ENCODE measurements at places on chromosomes 11 and 22. TPM values are rescaled to one million over a fixed set of nuclear protein-coding genes. Genes with fewer than 3 reads are reported as not detected.

Gene SYT13
- total RNA-seq: 0.15 TPM

DNA sequence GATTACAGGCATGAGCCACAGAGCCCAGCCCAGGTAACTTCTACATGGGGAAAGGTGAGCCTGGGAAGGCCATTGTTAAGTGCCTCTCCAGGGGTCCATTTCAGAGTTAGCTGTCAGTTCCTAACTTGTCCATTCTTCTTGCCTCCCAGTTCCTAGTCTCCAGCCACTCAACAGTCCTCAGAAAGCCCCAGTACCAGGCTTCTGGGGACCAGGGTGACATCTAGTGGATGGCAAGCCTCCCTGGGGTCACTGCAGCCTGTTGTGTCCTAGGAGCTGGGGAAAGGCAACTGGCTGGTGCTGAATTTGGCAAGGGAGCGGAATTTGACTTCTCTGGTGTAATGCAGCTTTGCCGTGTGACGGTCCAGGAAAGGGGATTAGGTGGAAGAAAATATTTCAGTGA, 2.1 kb downstream of the LGALS12 start:
- no peaks in the 10 kb centered on the region for H3K4me1 ChIP-seq
- no peaks in the 10 kb centered on the region for H3K27me3 ChIP-seq
- H3K27ac ChIP-seq: no peak overlapping the region
- H3K4me3 ChIP-seq: no peak overlapping the region

Gene SLCO2B1
- 19.0 TPM for total RNA-seq

Gene OR5P2
- total RNA-seq: not detected

DNA sequence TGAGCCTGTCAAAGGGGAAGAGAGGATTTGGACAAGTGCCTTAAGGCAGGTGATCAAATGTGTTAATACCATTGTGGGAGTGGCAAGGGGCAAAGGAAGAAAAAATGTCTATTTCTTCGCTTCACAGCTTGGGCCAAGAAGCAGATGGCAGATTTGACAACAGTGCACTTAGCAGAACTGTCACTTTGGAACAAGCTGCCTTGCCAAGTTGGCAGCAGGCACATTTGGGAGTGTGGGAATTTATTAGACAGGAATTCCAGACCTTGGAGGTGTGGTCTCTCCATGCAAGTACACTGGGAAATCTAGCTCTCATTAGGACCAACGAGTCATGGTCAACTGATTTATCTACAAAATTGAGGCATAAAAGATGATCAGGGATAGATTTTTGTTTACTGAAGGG, 265.1 kb downstream of the NELL1 start:
- DNase-seq: no peak
- H3K4me1 ChIP-seq: no peaks in the 10 kb centered on the region
- H3K27ac ChIP-seq: no peak overlapping the region
- no peak overlapping the region for H3K4me3 ChIP-seq

DNA sequence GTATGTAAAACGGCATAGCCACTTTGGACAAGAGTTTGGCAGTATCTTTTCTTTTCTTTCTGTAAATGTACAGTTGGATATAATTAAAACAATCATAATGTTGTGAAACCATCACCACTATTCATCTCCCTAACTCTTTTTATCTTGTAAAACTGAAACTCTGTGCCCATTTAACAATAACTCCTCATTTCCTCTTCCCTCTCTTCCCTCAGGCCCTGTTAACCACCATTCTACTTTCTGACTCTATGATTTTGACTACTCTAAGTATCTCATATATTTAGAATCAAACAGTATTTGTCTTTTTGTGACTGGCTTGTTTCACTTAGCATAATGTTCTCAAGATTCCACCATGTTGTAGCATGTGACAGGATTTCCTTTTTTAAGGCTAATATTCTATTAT, 10.2 kb downstream of the SCUBE2 start:
- no peaks in the 10 kb centered on the region for H3K36me3 ChIP-seq
- H3K4me3 ChIP-seq: no peak overlapping the region
- no peak overlapping the region for H3K27ac ChIP-seq
- no peaks in the 10 kb centered on the region for H3K27me3 ChIP-seq

DNA sequence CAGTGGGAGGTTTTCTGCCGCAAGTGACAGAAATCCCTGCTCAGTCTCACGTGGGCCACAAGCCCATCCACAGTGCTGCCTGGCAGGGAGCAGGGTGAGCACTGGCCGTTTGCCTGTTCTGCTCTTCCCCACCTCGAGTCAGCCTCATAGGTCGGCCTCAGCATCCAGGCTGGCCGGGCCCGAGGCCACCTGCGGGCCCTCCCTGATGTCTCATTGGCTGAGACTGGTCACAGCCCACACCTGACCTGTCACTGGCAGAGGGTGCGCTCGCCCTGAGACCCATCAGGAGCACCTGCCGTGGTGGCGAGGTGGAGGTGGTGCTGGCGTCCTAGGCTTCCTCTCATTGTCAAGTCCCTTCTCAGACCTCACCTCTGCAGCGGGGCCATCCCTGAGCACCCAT, 72.1 kb downstream of the ELFN2 start:
- no peaks in the 10 kb centered on the region for H3K36me3 ChIP-seq
- no peak overlapping the region for H3K4me3 ChIP-seq
- H3K27ac ChIP-seq: no peak overlapping the region
- H3K27me3 ChIP-seq: no peaks in the 10 kb centered on the region

GRCh38 chr11:44004452-44005062, 43.2 kb upstream of the ACCSL start:
- H3K27me3 ChIP-seq: no peaks in the 10 kb centered on the region
- H3K4me3 ChIP-seq: no peak overlapping the region
- no peak overlapping the region for H3K27ac ChIP-seq
- no peaks in the 10 kb centered on the region for H3K4me1 ChIP-seq
- DNase-seq: no peak

DNA sequence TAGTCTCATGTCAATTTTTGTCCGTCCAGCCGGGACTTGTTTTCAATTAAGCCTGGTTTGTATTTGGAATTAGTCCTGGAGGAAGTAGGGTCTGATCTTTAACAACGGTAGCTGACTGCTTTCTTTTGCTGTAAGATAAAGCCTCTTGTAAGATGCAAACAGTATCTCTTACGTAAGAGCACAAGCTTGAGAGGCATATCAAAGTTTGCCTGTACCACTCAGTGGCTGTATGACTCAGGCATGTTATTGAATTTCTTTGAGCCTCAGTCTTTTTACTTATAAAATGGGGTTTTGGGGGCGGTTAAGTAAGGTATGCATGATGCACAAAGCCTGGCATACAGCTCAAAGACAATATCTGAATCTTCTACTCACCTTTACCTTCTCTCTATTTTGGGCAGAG, 198.4 kb upstream of the NARS2 start:
- DNase-seq: no peak
- no peak overlapping the region for H3K27ac ChIP-seq
- peaks cover 29% of the 10 kb centered on the region for H3K36me3 ChIP-seq
- H3K4me3 ChIP-seq: no peak overlapping the region
- H3K4me1 ChIP-seq: no peaks in the 10 kb centered on the region
- no peaks in the 10 kb centered on the region for H3K27me3 ChIP-seq

- H3K27me3 ChIP-seq: no peaks in the 10 kb centered on the region
- no peak for DNase-seq
- H3K4me1 ChIP-seq: peaks cover 18% of the 10 kb centered on the region
Measured at GRCh38 chr22:44755956-44756361, 3.6 kb downstream of the ARHGAP8 start.

GRCh38 chr11:112465433-112466024, 204.9 kb upstream of the PLET1 start:
- no peak overlapping the region for H3K4me3 ChIP-seq
- H3K36me3 ChIP-seq: no peaks in the 10 kb centered on the region
- H3K27ac ChIP-seq: no peak overlapping the region
- no peak for DNase-seq
- no peaks in the 10 kb centered on the region for H3K4me1 ChIP-seq
- no peaks in the 10 kb centered on the region for H3K27me3 ChIP-seq

DNA sequence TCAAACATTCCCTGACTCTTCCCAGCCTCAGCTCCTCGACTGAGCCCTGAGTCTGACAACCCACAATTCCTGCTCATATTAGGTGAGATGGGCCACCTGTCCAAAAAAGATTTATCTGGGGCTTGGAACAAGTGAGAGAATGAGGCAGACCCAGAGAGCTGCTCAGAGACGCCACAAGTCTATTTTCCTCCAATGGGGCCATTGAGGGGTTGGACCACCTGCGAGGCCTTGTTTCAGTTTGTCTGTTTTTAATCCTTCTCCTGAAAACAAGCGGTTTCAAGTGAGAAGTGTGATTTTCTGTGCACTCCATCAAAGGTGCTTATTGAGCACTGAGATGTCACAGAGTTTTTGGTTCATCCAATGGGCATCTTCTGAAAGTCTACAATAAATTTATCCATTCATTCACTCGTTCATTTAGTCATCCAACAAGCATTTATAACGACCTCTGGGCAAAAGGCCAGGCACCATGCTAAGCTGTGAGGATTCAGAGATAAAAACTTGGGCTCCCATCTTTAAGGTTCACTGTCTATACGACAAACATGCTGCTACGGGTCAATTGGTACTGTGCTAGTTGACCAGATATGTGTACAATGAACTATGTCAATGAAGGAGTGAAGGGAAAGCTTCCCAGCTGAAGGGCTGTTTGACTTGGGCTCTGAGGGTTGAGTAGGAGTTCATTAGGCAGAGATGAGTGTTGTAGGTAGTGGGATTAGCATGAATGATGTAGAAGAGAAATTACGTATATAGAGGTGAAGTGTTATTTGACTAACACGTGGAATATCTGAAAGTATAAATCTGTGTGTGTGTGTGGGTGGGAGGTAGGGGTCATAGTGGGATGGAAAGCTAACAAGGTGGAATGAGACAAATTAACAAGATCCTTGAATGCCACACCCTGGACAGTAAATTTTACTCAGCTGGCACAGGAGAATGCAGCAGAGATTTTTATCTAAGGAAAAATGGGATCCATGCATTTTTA, 168.9 kb downstream of the MIAT start:
- H3K4me3 ChIP-seq: no peak overlapping the region
- no peaks in the 10 kb centered on the region for H3K36me3 ChIP-seq
- H3K27me3 ChIP-seq: no peaks in the 10 kb centered on the region
- no peak overlapping the region for H3K27ac ChIP-seq
- H3K4me1 ChIP-seq: no peaks in the 10 kb centered on the region
- no peak for DNase-seq

DNA sequence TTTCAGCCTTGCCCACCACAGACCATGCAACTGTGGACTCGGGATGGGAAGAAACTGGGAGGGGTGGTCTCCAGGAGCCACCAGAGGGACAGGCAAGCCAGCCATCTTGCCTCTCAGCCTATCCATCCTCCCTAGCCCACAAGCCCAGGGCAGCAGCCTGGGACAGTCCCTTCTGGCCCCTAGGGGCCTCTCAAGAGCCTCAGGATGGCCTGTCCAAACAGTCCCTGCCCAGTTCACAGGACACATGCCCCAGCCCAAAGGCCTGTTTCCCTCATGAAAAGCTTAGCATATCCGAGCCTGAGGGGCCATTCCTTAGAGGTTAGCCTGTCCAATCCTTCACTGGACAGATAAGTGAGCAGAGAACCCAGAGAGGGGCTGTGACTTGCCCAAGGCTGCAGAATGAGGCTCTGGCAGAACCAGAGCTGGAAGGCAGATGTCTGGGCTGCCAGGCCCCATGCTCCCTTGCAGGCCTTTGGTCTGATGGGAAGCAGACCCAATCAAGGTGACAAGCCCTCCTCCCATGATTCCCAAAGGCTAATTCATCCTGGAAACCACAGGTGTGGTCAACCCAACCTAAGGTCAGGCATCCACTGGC, 28.2 kb downstream of the LRRC10B start:
- no peaks in the 10 kb centered on the region for H3K36me3 ChIP-seq
- H3K27ac ChIP-seq: no peak overlapping the region
- DNase-seq: no peak
- H3K4me1 ChIP-seq: no peaks in the 10 kb centered on the region
- no peak overlapping the region for H3K4me3 ChIP-seq

DNA sequence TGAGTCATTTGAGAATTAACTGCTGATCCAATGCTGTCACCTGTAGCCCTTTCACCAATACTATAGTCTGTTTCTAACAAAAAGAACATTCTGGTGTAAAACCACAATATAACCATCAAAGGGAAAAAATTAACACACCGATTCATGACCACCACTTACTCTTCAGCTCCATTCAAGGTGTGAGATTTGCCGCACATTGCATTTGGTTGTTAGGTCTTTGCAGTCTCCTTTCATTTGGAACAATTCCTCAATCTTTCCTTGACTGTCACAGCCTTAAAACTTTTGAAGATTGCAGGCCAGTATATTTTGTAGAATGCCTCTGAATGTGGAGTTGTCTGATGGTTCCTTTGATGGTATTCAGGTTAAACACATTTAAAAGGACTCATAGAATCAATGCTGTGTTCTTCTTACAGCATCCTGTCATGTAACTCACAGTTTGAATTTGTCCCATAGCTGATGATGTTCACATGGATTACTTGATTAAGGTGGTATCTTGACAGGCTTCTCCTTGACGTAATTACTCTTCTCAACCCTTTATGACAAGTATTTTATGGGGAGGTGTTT, 63.6 kb downstream of the TNRC6B start:
- no peaks in the 10 kb centered on the region for H3K27me3 ChIP-seq
- H3K27ac ChIP-seq: no peak overlapping the region
- no peaks in the 10 kb centered on the region for H3K36me3 ChIP-seq
- H3K4me3 ChIP-seq: no peak overlapping the region
- H3K4me1 ChIP-seq: peaks cover 23% of the 10 kb centered on the region

GRCh38 chr11:68839911-68840641, 1.6 kb downstream of the CPT1A start:
- no peak for DNase-seq
- H3K36me3 ChIP-seq: no peaks in the 10 kb centered on the region
- peaks cover 97% of the 10 kb centered on the region for H3K4me1 ChIP-seq
- peak overlapping the region; percentile 89 for H3K27ac ChIP-seq
- peak overlapping the region; percentile 91 for H3K4me3 ChIP-seq

Gene UVRAG
- total RNA-seq: 8.1 TPM

Gene OR5T2
- total RNA-seq: not detected
